Fibroblast of skin of abdomen (primary cell): ENCODE measurements at places on chromosomes 6 and 20.

GRCh38 chr6:145315982-145316600, 419.2 kb downstream of the EPM2A start:
- no peak for DNase-seq

DNA sequence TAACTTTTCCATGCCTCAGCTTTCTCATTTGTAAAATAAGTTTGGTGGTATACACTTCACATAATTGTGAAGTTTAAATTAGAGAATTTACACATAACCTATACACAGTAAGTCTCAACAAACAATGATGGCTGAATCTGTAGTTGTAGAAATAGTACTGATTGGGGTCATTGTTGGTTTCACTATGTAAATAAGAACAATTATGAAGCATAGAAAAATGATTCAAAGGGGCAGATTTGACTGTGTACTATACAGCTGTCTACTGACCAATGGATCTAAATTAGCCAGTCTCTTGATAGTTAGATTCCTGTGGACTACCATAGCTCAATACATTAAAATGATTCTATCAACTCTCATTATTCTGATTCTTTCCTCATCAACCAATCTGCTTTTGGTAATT, 181.1 kb upstream of the STXBP5 start:
- no peak for DNase-seq

GRCh38 chr6:53014063-53014462, 19.0 kb upstream of the GSTA4 start:
- peak; percentile 6 for DNase-seq

- DNase-seq: peak; percentile 26
Measured at GRCh38 chr6:149031201-149031858, 284.5 kb downstream of the UST start.

- peak; percentile 37 for DNase-seq
Measured at GRCh38 chr20:32902456-32903420, 44.0 kb downstream of the EFCAB8 start.

- peak; percentile 74 for DNase-seq
Measured at GRCh38 chr6:138272533-138273315, 54.4 kb upstream of the PBOV1 start.

DNA sequence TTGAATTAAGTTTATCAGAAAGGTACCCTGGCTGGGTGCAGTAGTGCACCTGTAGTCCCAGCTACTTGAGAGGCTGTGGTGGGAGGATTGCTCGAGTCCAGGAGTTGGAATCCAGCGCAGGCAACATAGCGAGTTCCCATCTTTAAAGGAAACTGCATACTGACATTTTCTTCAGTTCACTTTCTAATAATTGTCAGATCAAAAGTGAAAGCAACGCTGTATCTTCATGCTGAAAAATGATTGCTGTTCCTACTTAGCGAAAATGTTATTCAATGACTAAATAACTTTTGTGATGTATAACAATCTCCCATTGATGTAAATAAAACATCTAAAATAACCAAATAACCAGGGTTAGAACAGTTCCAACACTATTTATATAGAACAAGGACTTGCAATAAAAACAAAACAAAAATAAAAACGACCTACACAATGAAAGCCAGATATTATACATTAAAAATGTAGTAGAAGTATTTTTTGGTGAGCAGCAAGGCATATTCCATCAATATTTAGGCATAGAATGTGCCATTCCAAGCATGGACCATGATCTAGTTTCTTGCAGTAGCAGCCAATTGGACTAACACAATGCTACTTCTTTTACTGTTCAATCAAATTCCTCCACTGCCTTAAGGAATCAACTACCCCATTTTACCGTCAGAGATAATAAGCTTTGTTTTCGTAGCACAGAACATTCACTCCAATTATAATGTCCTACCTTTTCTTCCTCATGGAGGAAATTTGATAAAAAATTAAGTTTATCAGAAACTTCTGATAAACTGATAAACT, 1.5 kb downstream of the LATS1 start:
- DNase-seq: no peak

DNA sequence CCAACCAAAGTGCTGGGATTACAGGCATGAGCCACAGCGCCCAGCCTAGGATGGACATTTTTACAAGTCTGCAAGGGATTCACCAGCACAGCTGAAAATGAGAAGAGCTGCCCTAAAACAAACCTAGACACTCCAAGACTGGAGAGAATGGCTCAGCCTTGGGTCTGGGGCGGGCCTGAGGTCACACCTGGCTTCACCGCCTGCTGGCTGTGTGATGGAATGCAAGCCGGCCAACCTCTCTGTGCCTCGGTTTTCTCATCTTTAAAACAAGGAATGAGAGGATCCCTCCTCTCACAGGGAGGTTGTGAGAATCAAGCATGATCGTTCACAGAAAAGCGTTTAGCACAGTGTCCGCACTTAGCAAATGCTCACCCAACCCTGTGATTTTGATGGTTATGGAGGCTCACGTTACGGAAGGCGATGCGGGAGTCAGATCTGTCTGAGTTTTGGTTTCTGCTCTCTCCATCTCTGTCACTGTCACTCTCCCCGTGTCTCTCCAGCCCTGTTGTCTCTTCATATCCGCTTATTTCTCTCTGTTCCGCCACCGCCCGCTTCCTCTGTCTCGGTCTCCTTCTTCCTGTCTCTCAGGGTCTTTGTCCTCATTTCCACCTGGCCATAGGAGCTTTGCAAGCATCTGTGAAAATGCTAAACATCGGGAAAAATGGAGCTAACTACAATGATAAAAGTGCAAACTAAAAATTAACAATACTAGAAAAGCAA, 47.6 kb downstream of the CEBPB start:
- no peak for DNase-seq

GRCh38 chr6:37495244-37495934, 4.3 kb downstream of the CCDC167 start:
- DNase-seq: no peak

GRCh38 chr20:57251344-57251743, 15.1 kb downstream of the BMP7 start:
- no peak for DNase-seq

GRCh38 chr6:47256361-47256760, 53.3 kb downstream of the TNFRSF21 start:
- DNase-seq: no peak

GRCh38 chr20:61280217-61280980, 28.3 kb downstream of the CDH4 start:
- no peak for DNase-seq

GRCh38 chr20:43323592-43323991, 133.9 kb upstream of the PTPRT start:
- no peak for DNase-seq

GRCh38 chr6:129795261-129795660, 65.9 kb downstream of the TMEM244 start:
- no peak for DNase-seq

GRCh38 chr6:119323478-119323877, 26.1 kb downstream of the MAN1A1 start:
- DNase-seq: no peak

- DNase-seq: no peak
Measured at GRCh38 chr6:24865161-24865560, 66.4 kb upstream of the ARMH2 start.

GRCh38 chr6:156873654-156874380, 96.6 kb downstream of the ARID1B start:
- DNase-seq: no peak

- peak; percentile 95 for DNase-seq
Measured at GRCh38 chr6:106181664-106182418, 95.7 kb downstream of the PRDM1 start.

GRCh38 chr6:46772016-46772415, 21.2 kb upstream of the MEP1A start:
- DNase-seq: no peak

- DNase-seq: no peak
Measured at GRCh38 chr6:126761854-126762253, 356.6 kb upstream of the RSPO3 start.

DNA sequence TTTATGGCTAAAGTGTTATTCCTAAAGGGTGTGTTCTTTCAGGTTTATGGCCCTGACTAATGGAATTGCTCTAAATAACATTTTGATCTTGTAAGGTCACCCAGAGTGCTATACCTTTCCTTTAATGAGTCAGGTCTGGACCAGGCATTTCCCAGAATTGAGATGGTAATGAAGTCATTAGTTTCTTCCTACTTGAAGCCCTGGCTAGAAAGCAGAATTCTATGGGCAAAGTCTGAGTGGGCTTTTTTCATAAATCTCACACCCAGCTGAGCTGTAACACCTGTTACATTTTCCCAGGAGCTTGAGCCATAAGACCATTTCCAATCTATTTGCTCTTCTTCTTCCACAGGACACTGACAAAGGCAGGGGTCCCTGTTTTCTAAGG, 122.0 kb upstream of the ID4 start:
- DNase-seq: no peak

GRCh38 chr20:6700563-6701329, 66.7 kb upstream of the BMP2 start:
- DNase-seq: no peak

DNA sequence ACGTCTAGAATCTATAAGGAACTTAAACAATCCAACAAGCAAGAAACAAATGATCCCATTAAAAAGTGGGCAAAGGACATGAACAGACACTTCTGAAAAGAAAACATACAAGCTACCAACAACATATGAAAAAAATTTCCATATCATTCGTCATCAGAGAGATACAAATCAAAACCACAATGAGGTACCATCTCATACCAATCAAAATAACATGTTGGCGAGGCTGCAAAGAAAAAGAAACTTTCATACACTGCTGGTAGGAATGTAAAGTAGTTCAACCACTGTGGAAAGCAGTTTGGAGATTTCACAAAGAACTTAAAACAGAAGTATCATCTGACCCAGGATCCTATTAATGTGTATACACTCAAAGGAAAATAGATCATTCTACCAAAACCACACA, 243.9 kb upstream of the RUNX2 start:
- DNase-seq: no peak

DNA sequence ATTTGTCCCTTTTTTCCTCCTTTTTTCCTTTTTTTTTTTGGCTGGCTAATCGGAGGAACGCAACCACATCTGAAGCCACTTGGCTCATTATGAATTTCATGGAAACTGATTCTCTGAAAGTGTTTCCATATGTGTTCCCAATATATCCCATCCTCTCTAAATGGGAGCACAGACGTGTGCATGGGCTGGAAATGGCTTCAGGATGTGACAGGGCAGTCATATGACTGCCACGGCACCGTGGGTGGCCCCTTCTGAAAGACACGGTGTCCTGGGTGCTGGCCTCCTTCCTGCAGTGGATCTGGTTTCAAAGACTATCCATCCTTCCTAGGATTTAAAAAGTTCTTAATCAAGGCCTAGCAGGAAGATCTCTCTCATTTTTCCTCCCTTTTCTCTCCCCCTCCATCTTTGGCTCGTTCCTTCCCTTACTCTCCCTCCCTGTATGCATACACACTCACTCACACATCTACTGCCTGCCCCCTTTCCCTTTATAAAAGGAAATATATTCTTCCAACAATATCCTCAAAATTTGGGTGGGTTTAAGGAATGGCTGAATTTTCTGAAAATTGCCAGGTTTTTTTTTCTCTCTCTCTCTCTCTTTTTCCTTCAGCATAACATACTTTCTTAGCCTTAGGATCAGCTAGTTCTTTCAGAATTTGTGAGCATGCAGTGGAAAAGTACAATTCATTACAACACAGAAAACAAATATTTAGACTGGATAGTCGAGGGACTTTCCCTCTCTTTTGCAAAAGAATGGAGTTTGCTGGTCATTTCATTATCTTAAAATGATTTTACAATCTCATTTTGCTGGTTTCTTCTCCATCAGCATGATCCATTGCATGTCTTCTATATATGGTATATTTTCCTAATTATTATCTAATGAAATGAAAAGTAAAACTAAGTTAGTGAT, 161.2 kb upstream of the SUPT3H start:
- DNase-seq: peak; percentile 74

DNA sequence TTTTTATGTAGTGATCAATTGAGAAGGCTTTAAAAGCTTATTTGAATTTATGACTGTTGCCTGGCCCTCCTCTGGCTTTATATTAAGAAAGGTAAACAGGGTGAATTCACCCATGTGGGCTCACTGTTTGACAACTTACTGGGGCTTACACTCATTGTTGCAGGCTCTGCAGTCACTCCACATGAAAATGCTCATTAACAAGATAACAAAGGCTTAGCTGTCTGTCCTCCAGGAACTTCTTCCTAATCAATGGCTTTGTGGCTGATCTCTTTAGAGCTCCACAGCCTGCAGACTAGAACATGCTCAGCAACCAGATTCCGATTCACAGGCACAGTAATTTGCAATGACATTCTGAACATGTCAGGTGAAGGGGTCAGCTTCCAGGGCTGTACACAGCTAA, 323.2 kb upstream of the MAN1A1 start:
- no peak for DNase-seq

DNA sequence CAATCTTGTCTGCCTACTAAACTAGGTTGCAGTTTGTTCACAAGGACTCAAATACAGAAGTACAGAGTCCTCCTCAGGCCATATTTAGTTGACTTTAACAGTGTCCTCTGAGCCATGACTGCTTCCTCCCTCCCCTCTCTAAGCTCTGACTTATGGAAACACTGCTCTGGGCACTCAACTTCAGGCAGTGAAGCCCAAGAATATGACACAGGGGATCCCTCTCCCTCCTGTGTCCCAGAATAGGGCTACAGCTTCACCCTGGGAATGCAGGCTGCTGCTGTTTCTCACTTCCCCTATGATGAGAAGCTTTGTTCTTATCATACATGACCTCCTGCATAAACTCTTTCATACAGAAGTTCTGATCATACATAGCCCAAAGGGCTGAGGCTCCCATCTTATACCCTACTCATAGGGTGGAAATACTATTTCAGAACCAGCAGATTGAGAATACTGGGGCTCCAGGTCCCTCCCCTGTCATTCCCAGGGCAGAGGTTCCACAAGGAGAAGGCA, 97.3 kb upstream of the UST start:
- no peak for DNase-seq

DNA sequence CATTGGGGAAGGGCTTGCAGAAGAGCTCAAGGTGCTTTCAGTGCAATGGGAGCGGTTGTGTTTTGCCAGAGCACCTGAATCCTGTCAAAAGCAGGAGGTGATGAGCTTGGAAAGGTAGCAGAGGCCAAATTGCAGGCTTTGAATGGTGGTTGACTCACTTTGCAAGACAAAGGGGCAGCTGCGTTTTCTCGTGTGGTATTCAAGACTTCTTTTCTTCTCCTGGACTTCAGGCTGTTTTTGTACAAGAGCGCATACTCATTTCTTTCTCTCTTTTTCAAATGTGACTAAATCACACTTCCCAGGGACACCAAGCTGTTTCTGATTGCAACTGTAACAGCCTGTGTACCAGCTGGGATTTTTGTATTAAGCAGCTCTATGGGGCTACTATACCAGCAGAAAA, 32.3 kb downstream of the GHRH start:
- no peak for DNase-seq

GRCh38 chr6:37511201-37511600, 11.5 kb upstream of the CCDC167 start:
- DNase-seq: no peak
